Tibial artery (tissue), 4 donors: ENCODE measurements at places on chromosomes 3 and 15.

- no peak for DNase-seq
These were observed 137.3 kb downstream of the MECOM start for GRCh38 chr3:169526246-169526645.

DNA sequence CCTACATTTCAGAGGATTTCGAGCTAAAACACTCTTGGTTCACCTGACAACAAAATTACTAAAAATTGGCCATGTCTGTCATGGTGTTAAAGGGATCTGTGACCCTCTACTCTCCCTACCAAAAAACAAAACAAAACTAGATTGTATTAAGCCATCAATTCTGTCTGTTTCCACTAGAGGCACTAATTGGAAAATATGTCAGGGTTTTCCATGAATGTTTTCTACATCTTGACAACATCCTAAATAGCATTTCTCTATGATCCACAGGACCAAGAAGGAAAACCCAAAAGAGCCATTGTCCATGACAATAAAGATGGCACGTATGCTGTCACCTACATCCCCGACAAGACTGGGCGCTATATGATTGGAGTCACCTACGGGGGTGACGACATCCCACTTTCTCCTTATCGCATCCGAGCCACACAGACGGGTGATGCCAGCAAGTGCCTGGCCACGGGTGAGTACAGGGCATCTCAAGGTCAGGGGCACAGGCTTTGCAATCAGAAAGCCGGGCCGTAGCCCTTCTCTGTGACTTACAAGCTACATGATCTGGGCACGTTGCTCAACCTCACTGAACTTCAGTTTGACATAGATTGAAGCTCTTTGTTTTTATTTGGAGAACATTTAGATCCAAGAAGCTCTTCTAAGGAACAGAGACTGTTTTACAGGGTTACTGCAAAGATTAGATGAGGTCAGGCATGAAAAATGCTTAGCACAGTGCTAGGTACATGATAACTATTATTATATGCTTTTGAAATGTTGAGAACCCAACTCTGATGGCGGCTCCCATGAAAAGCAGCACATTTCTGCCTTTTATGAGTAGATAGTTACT lies 74.8 kb downstream of the DNASE1L3 start:
- DNase-seq, result no peak

DNA sequence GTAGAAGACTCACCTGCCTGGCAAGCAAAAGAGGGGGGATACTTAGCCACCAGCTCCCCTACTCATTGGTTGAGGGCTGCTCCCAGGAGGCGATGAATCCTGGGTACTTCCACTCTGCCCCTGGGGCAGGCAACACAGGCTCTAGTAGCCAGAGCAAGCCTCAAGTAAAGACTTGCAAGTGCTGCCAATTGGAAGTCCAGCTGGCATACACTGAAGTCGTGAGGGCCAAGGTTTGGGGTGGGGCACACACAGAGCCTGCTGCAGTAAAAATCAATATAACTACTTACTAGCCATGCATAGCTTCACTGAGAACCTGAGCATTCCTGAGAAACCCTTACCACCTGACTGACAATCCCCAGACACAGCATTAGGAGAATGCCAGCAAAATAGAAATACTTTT lies 123.0 kb upstream of the EIF1B start:
- DNase-seq, result no peak

DNA sequence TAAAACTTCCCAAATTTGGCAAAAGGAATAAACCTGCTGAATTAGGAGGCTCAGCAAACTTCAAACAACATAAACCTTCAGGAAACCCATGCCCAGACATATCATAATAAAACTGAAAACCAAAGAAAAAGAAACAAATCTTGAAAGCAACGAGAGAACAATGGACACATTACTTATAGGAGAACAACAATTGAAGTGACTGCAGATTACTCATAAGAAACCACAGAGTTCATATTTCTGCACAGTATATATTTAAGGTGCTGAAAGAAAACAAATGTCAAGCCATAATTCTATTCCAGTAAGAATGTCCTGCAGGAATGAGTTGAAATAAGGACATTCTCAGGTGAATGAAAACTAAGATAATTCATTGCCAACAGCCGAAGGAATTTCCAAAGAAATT lies 80.8 kb upstream of the PROK2 start:
- DNase-seq, result no peak

GRCh38 chr3:37945807-37946530 lies 44.6 kb upstream of the VILL start:
- DNase-seq, result no peak

DNA sequence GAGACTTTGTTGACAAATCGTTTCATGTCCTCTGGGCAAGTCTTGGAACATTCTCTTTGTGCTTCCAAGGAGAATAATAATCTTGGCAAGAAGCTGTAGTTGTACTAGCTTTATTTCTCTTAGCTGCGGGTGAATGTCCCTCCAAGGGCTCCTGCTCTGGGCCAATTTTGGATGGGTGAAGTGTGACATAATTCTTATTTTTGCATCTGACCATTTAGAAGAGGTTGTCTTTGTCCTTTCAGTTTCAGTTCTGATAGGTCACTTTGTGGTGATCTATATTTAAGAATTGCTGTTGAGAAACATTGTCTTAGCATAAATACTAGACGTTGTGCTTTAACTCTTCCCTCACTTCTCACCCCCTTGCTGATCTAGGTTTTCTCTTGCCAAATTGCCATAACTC lies 164.8 kb upstream of the RORA start:
- peak; percentile 51 for DNase-seq

DNA sequence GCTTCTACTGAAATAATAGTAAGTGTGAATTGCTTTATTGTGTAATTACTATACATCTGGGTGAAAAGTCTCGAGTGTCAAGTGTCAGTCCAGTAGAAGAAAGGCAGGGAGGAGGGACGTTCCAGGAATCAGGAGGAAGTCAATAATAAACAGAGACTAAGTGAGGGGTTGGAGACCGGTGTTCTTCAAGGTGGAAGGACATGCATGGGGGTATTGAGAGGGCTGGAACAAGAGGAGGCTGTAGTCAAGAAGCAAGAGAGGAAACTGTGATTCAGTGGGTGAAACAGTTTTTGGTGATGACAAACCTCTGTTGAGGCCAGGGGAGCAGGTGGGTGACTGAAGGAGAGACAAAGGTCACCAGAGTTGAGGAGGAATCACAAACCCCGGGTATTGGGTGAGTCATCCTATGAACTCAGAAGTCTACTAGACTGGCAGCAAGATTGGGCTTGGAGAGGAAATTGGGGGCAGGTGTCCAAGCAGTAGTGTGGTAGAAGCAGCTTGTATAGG lies 11.6 kb upstream of the SCAMP5 start:
- no peak for DNase-seq

DNA sequence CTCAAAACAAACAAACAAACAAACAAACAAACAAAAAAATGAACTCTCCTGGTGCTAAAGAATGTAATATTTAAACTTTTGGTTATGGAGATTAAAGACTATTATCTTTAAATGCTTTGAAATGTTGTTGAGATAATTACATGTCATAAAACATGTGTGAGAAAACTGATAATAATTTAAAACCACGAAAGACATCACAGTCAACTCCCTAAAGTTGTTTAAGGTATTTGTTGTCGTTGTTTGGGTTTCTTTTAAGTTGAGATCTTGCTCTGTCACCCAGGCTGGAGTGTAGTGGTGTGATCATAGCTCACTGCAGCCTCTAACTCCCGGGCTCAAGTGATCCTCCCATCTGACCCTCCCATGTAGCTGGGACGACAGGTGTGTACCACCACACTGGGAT lies 12.0 kb downstream of the EFCAB12 start:
- no peak for DNase-seq

- DNase-seq, result no peak
These were observed 7.0 kb downstream of the ADIPOQ start for GRCh38 chr3:186849374-186849975.

DNA sequence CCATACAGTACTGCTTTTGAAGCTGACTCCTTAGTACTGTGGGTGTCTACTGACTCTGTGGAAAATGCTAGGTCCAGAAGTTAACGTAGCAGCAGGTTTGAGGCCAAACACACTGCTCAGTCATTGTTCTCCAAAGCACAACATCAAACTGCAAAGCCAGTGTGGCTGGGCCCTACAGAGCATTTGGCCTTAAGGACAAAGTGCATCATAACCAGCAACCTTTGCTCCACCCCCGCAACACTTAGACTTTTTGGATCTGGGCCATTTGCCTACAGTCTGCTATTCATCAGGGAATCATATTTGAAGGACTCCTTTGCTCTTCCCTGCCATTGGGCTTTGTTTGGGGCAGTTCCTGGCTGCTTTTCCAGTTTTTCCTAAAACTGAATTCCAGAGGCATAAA lies 43.1 kb upstream of the ARL6 start:
- no peak for DNase-seq

DNA sequence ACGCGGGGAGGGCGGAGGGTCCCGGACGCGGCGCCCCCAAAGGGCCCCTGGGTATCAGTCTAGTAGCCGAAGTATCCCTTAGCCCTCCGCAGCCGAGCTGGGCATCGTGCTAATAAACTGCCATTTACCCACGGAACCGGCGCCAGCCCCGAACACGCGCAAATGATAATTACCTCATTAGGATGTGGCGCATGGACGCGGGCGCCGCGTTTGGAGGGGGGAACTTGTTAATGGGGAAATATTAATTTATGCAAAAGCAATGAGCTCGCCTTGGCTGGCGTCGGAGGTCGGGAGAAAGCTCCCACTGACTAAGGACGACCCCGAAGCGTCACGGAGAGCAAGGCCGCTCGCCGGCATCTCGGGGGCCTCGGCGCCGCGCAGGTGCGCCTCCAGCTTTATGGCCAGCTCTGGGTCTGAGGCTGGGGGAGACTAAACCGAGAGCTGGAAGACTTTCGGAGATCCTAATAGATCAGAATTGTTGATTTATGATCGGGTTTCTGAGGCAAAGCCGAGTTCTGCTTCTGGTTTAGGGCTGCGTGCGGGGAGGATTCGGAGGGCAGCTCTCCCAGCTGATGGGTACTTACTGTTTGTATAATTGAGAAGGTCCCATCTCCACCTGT lies 474 bp upstream of the FEZF2 start:
- DNase-seq, result no peak

DNA sequence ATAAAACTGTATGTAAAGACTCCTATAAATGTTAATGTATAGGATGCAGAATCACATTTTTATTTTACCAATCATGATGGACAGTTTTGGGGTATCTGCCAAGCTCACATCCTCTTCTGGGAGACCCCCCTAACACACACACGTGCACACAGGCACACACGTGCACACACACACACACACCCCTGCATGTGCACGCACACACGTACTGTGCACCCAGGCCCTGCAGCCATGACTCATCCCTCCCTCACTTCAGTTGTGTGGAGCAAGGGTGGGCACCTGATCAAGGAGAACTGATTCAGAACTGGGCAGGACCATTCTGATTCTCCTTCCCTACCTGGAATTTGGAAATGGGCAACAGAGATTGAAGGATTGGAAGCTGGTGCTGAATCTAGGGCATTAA lies 16.0 kb upstream of the MINDY4B start:
- no peak for DNase-seq

DNA sequence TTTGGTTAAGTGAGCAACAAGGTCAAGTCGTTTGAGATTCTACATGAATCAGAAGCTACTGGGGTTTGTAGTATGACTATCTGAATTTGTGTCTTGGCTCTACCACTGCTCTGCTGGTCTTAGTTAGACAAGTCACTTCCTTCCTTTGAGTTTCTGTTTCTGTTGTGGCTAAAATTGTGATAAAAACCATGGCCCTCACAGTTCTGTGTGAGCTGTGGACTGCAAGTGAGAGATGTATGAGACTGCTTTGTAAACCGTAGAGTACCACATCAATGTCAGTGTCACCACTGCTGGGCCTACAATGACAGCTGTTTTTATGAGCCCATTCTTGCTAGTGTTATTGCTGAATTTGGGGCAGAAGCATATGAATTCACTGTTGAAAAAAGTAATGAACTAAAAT lies 32.7 kb downstream of the RARB start:
- no peak for DNase-seq

DNA sequence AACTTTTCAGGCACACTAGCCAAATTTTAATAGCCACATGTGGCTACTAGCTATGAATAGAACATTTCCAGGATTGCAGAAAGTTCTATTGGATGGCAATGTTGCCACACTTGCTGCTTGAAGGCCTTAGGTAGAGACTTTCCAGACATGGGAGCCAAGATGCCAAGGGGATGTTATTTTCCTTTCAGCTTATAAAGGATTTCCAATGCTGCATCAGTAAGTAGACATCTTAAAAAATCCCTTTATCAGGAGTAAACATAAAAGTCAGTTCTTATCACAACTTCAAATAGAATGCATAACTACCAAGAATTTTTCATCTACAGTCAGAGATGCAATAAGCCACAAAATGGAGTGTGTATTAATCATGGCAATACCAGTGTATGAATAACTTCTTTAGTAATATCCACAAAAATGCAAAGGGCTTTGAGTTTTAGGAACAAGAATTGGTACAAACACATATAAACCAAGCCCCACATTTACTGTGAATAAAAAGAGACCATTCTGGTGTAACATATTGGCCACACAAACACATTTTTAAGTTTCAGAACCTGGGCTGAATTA lies 457.1 kb upstream of the ADAMTS9 start:
- no peak for DNase-seq

DNA sequence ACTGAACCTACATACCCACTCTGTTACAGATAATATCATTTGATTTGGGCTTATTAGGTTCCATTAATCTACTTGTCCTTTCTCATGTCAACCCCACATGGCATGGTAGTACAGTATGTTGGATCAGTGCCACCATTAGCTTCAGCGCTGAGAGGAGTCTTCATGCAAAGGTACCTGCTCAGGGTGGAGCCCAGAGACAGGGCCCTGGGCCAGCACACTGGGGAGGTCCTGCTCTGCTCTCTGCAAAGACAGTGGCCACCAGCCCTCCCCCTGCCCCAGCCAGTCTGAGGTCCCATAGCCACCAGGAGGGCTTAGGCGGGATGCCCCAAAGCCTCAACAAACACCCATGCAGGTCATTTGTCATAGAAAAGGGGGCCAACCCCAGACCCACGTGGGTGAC lies 71.0 kb downstream of the ATP10A start:
- peak; percentile 45 for DNase-seq

- no peak for DNase-seq
These were observed 332.1 kb downstream of the VGLL3 start for GRCh38 chr3:86658876-86659275.

DNA sequence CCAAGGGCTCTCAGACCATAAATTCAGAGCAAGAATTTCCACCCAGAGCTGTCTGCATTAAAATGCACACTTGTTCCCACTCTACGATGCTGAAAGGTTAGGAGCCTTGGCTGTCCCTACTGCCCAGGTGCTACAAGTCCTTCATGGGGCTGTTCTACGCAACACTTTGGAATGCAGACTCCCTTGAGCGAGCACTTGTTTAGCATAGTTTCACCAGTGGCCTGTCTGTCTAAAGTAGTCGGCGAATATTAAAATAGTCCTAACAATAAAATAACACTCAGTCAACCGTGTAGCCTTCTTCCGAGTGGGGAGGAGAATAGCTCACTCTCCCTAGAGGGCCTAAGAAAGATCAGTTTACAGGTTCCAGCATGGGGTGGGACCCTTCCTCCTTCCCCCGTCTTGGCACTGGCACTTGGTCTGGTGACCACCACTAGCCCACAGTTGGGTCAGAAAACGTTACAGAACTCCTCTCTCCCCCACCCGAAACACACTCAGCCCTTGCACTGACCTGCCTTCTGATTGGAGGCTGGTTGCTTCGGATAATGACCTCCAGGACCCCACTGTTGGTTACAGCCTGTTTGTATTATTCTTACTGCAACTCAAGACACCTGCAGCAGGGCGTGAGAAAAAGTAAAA lies at the start of gene CLDN16:
Gene CLDN16 (plus strand): TSS at position 586 of the 636 bp plus-strand sequence. CDS start 167 bp downstream, outside the sequence.
- DNase-seq, result no peak
